ENCODE measurements at places on chromosomes 13 and 19. TPM values are rescaled to one million over a fixed set of nuclear protein-coding genes. Genes with fewer than 3 reads are reported as not detected.

The PNMA8A gene
- total RNA-seq: 13.1 TPM

The LRRC25 gene
- total RNA-seq: not detected

The NANOS3 gene
- total RNA-seq: 3.1 TPM

The KLK5 gene
- total RNA-seq: not detected

The CPAMD8 gene
- total RNA-seq: not detected

The CYP4F2 gene
- total RNA-seq: not detected

The GJA3 gene
- total RNA-seq: 1.1 TPM

The F7 gene
- not detected for total RNA-seq

The GGN gene
- total RNA-seq: 0.17 TPM

The CDC16 gene
- 43.4 TPM for total RNA-seq

The OVOL3 gene
- 0.37 TPM for total RNA-seq

The NOTCH3 gene
- 10.2 TPM for total RNA-seq

The ZNF561 gene
- 10.8 TPM for total RNA-seq

The AMER2 gene
- not detected for total RNA-seq

The CYP2F1 gene
- not detected for total RNA-seq

The ZNF554 gene
- 1.0 TPM for total RNA-seq

The ZNF415 gene
- not detected for total RNA-seq

The MICU2 gene
- total RNA-seq: 15.8 TPM

The C19orf73 gene
- total RNA-seq: 2.1 TPM

The KIR2DL1 gene
- not detected for total RNA-seq

The S1PR5 gene
- total RNA-seq: 2.7 TPM

The PLK5 gene
- not detected for total RNA-seq

The SLC6A16 gene
- 1.2 TPM for total RNA-seq

The FAM83E gene
- total RNA-seq: not detected

The LENG9 gene
- total RNA-seq: 8.0 TPM

The SSC5D gene
- total RNA-seq: 1.0 TPM

The NLRP5 gene
- total RNA-seq: not detected

The UBE2L5 gene
- total RNA-seq: not detected

The CEACAM8 gene
- not detected for total RNA-seq

The SLC25A41 gene
- 0.20 TPM for total RNA-seq

The FBXO27 gene
- total RNA-seq: 6.0 TPM

The SLC15A1 gene
- total RNA-seq: 0.05 TPM

The PRR22 gene
- total RNA-seq: 2.7 TPM

The ZNF296 gene
- total RNA-seq: 9.2 TPM

The MARK4 gene
- total RNA-seq: 7.4 TPM

The KLK3 gene
- total RNA-seq: not detected

The COG3 gene
- total RNA-seq: 12.0 TPM

The LRRC63 gene
- not detected for total RNA-seq

The SIRT6 gene
- total RNA-seq: 29.0 TPM

The NLRP8 gene
- not detected for total RNA-seq

The TTC9B gene
- 0.51 TPM for total RNA-seq

The ZNF763 gene
- not detected for total RNA-seq

The TLE6 gene
- 5.0 TPM for total RNA-seq

The RTBDN gene
- not detected for total RNA-seq

The URAD gene
- not detected for total RNA-seq

The SPRED3 gene
- 3.1 TPM for total RNA-seq

The PTPRS gene
- total RNA-seq: 21.5 TPM
